ENCODE measurements at places on chromosomes 3 and 15.

- DNase-seq, result no peak
Observed at GRCh38 chr3:468172-468571, 271.6 kb downstream of the CHL1 start.

DNA sequence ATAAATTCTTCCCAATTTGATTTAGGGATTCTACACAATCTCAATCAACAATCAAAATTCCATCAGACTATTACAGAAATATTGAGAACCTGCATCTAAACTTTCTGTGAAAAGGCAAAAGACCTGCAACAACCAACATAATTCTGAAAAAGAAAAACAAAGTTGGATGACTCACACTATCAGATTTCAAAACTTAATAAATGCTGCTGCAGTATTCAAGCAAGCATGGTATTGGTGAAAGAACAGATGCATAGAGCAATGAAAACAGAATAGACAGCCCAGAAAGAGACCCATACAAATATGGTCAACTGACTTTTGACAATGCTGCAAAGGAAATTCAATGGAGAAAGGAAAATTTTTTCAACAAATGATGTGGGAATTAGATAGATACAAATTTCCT lies 477.1 kb upstream of the NR2F2 start:
- peak; percentile 20 for DNase-seq

DNA sequence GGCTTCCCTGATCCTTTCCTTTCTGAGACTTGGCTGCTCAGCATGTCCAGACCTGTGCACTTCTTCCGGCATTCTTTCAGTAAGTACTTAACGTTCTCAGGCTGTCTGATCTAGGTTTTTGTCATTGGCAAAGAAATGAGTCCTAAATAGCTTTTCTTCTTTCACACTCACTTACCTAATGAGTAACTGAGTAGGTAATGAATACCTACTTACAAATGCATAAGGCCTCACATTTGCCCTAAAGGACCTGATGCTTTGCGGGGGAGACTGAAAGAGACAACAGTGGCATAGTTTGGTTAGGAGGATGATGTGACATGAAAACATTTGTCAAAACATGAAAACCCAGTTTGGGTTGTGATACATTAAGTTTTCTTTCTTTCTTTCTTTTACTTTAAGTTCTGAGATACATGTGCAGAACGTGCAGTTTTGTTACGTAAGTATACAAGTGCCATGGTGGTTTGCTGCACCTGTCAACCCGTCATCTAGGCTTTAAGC lies 516.7 kb upstream of the CFAP20DC start:
- no peak for DNase-seq

GRCh38 chr3:39716849-39717248 lies 92.6 kb upstream of the MYRIP start:
- DNase-seq, result no peak

- peak; percentile 61 for DNase-seq
Observed at GRCh38 chr3:146189519-146190173, 28.7 kb upstream of the PLOD2 start.

DNA sequence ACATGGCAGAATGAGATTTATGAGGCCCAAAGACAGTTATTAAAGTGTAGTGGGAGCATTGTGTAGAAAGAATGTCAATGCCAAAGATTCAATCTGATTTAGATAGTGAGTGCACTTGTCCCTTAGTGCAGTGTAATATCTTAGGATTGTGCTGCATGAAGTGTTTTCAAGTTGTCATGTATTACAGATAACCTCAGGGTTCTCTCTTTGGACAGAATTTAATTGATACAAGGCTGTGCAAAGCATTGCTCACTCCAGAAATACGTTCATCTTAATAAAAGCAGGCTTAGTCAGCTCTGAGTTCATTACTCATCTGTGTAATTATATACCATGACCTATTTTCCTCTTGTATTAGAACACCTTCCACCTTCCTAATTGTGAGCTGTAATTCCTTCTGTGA lies 16.0 kb upstream of the GPR171 start:
- peak; percentile 84 for DNase-seq

DNA sequence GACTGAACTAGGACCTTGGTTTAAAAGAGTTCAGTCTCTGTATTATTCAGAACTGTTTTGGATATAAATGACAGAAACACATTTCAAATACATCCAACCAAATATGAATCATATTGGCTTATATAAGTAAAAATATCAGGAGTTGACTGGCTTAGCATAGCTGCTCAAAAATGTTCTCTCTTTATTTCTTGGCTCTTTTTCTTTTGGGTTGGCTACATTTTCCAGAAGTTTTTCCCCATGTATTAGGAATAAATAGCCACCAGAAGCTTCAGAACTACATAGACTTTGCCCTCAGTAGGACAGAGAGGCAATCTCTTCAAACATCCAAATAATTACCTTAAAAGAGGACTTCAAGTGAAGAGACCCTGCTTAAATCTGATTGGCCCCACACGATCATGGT lies 32.7 kb downstream of the KCNMB2 start:
- DNase-seq, result no peak

DNA sequence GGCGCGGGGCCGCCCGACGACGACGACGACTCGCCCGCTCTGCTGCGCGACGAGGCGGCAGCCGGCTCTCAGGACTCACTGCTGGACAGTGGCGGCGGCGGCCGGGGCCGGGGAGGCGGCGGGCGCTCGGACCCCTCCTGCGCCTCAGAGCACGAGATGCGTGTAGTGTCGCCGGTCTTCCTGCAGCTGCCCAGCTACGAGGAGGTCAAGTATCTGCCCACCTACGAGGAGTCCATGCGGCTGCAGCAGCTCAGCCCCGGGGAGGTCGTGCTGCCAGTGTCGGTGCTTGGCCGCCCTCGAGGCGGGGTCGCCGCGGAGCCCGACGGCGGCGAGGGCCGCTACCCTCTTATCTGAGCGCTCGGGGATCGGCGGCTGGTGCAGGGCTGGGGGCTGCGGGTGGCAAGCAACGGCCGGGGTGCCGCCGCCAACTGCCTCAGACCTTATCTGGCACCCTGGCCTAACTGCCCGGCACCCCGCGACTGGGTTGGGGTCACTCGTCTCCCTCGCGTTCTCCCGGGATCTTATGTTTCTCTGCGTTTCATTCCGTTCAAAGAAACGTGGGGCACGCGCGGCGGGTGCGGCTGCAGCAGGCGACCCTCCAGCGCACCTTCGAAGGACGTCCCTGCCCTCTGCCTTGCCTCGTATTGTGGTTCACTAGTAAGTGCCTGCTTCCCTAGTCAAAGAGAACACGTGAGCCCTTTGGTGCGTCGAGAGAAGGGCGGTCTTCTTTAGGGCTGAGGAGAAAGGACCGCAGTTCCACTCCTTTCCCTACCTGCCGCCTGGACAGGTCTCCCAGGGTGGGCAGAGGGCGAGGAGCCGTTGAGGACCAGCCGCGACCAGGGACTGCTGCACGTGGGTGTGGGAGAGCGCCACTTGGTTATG lies 1.0 kb downstream of the C3orf80 start:
- DNase-seq, result no peak

- peak; percentile 8 for DNase-seq
Observed at GRCh38 chr15:64379216-64379960, 1.9 kb downstream of the PCLAF start.

GRCh38 chr15:82535566-82536408 lies 4.5 kb downstream of the RPS17 start:
- no peak for DNase-seq

DNA sequence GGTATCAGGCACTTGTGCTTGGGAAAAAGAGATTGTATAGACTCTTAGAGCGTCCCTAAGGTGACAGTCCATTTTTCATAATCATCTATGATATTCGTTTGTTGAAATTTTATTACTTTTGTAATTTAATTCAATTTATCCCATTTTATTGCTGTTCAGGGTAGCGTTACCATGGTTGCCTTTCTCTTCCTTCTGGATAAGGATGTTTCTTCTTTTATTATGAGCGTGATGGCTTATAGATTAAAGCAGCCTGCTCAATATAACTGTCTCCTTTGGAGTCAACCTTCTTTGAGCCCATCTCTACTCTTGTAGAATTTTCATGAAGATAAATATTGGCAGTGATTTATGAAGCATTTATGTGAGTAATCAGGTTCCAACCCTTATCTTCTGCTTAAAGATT lies 182.0 kb downstream of the LRTM1 start:
- no peak for DNase-seq

- DNase-seq, result no peak
Observed at GRCh38 chr3:137172728-137173127, 214.9 kb downstream of the IL20RB start.

DNA sequence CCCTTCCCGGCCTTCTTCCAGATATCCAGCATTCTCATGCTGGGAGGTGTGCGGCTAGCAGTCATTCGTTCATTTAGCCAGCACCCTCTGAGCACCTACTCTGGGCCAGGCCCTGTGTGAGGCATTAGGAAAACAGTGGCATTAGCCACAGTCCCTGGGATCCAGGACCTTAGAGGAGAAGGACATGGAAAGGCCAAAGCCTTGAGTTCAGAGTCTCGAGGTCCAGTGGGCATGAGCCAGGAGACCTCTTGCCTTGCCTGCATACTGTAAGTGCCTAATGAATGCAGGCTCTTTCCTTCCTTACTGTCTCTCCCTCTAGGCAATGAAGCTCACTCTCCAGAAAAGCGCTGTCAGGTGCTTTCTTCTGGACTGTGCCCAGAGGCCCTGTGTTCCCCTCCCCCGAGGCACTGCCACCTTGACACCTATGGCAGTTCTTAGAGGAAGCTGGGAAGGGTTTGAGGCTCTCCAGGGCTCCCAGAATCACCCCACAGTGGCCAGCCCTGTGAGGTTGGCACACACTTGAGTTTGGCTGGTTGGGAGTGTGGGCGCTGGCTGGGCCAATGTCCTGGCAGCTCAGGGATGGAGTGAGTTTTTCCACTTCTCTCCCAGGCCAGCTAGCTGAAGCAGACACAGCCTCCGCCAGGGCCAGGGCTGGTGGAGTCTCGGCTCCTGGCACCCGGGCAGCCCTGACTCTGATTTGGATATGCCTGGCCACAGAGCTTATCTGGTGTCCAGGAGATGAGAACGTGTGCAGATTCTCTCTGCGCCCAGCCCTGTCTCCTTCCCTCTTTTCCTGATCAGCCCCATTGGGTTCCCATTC lies 5.4 kb downstream of the CORO2B start:
- DNase-seq, result no peak

DNA sequence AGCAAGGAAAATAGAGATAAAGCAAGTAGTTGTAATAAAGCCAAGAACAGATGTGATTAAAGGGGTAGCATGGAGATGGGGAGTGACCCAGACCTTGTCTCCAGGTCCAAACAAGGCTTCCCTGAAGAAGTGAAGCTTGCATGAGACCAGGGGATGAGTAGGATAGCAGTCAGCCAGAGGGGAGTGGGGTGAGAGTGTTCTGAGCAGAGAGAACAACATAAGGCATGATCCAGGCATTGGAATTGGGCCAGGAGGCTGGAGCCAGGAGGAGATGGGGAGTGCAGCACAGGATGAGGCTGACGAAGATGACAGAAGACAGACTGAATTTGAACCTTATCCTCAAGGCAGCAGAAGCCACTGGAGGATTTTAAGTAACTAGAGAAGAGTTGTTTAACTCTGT lies 7.2 kb downstream of the TMOD2 start:
- DNase-seq, result peak; percentile 72

- DNase-seq, result no peak
Observed at GRCh38 chr15:81865850-81866537, 179.8 kb downstream of the MEX3B start.

- no peak for DNase-seq
Observed at GRCh38 chr3:50737906-50738598, 63.3 kb downstream of the DOCK3 start.

GRCh38 chr3:119885746-119886530 lies 104.0 kb downstream of the NR1I2 start:
- peak; percentile 19 for DNase-seq

- no peak for DNase-seq
Observed at GRCh38 chr3:193187070-193187722, 53.8 kb upstream of the PLAAT1 start.

DNA sequence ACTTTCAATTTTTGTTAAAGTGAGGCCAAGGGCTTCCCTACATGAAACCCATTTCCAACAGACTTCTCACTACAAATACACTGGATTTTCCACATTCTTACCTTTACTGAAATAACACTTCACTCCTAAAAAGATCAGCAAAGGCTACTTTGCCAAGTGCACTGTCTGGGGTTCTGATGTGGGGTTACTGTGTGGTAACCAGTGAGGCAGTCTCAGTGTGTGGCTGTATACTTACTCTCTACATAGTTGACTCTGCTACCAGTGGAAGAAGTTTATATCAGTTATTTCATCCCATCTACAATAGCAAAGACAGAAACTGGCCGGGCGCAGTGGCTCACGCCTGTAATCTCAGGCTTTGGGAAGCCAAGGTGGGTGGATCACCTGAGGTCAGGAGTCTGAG lies 5.6 kb downstream of the WDR82 start:
- no peak for DNase-seq

DNA sequence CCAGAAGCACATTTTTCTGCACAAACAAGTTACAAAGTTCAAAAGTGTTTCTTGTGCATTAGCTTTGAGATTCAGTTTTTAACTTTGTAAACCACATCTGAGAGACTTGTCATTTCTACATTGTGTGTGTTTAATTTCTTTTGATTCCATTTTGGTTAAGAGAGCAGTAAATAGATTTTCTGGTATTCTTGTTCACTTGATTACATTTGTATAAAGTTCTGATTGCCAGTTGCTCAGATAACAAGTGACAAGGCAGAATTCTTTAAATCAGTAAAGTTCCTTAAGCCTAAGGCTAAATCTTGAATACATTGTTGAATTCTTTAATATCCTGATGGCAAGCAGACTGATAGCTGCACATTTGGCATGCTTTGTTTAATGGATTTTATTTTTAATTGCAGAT lies 3.1 kb upstream of the FBXO22 start:
- DNase-seq, result no peak

- peak; percentile 99 for DNase-seq
Observed at GRCh38 chr3:165642761-165643420, 194.3 kb downstream of the BCHE start.

DNA sequence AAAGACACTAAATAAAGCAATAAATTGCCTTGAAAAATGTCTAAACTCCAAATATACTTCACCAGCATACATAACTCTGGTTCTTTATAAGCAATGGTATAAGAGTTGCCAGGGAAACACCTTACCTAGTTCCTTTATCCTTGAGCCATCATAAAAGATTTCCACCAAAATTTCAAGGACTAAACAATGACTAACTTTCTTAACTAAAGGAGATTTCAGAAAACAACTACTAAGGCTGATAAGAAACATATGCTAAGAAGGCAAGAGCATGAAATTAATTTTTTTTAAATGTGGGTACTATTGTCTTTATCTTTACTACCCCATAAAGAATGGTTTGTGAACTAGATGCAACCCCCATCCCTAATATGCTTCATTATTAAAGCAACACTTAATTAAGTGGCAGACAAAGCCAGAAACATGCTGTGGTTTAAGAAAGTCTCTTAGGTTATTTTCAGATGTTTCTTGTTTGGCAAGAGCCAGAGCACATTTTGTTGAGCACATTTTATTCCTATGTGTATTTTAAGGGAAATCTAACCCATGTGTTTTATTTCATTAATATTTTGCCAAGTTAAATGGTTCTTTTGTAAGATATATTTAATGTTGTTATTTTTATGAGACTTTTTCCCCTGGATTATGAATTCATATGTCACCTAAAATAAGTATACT lies 17.4 kb upstream of the VEPH1 start:
- no peak for DNase-seq

- peak; percentile 8 for DNase-seq
Observed at GRCh38 chr3:86702381-86702958, 288.5 kb downstream of the VGLL3 start.

GRCh38 chr15:94327356-94327936 lies 96.1 kb downstream of the MCTP2 start:
- peak; percentile 32 for DNase-seq
